ENCODE measurements at places on chromosomes 5 and 9. TPM values are rescaled to one million over a fixed set of nuclear protein-coding genes. Genes with fewer than 3 reads are reported as not detected.

ANKDD1B gene
- 1.3 TPM for polyA plus RNA-seq

MYMK gene
- polyA plus RNA-seq, result 73.8 TPM

DAPK1 gene
- 18.3 TPM for polyA plus RNA-seq

C9orf152 gene
- 0.20 TPM for polyA plus RNA-seq

SPINK13 gene
- 0.45 TPM for polyA plus RNA-seq

FAM221B gene
- 0.26 TPM for polyA plus RNA-seq

CTXN3 gene
- polyA plus RNA-seq, result 2.3 TPM

SOX30 gene
- 0.28 TPM for polyA plus RNA-seq

C5orf52 gene
- not detected for polyA plus RNA-seq

ANKRD34B gene
- 0.37 TPM for polyA plus RNA-seq

SERF1A gene
- polyA plus RNA-seq, result 2.3 TPM

MOB3B gene
- 1.7 TPM for polyA plus RNA-seq

NR5A1 gene
- polyA plus RNA-seq, result not detected

GNAQ gene
- 27.0 TPM for polyA plus RNA-seq

SPATA9 gene
- 2.2 TPM for polyA plus RNA-seq

APBA1 gene
- polyA plus RNA-seq, result 13.3 TPM

PDLIM4 gene
- 60.9 TPM for polyA plus RNA-seq

ISCA1 gene
- polyA plus RNA-seq, result 27.5 TPM

C5orf46 gene
- polyA plus RNA-seq, result not detected

KIF4B gene
- 0.06 TPM for polyA plus RNA-seq

RNF208 gene
- 2.5 TPM for polyA plus RNA-seq

ABCA2 gene
- 17.0 TPM for polyA plus RNA-seq

GPX3 gene
- 39.7 TPM for polyA plus RNA-seq

EIF4E1B gene
- polyA plus RNA-seq, result not detected

COL5A1 gene
- polyA plus RNA-seq, result 564 TPM

NKD2 gene
- polyA plus RNA-seq, result 3.6 TPM

DBH gene
- 0.48 TPM for polyA plus RNA-seq

CYFIP2 gene
- 4.4 TPM for polyA plus RNA-seq

GKAP1 gene
- 14.6 TPM for polyA plus RNA-seq

UBE2QL1 gene
- 3.3 TPM for polyA plus RNA-seq

REEP5 gene
- 69.1 TPM for polyA plus RNA-seq

ARSI gene
- polyA plus RNA-seq, result 11.7 TPM

SLC6A7 gene
- 0.31 TPM for polyA plus RNA-seq

ITGA2 gene
- polyA plus RNA-seq, result 9.5 TPM

PCDHA12 gene
- 0.07 TPM for polyA plus RNA-seq

ABO gene
- polyA plus RNA-seq, result 8.1 TPM
